ENCODE measurements at places on chromosomes 7 and 10. TPM values are rescaled to one million over a fixed set of nuclear protein-coding genes. Genes with fewer than 3 reads are reported as not detected.

SPDYE2 gene
- not detected for total RNA-seq

PLEKHS1 gene
- total RNA-seq = not detected

LLCFC1 gene
- total RNA-seq = not detected

CYP2C18 gene
- not detected for total RNA-seq

JAKMIP3 gene
- under 0.01 TPM for total RNA-seq

AP4M1 gene
- 30.3 TPM for total RNA-seq

HABP2 gene
- total RNA-seq = not detected

Data from fibroblast of lung (primary cell).